ENCODE measurements at places on chromosomes 16 and 17.

DNA sequence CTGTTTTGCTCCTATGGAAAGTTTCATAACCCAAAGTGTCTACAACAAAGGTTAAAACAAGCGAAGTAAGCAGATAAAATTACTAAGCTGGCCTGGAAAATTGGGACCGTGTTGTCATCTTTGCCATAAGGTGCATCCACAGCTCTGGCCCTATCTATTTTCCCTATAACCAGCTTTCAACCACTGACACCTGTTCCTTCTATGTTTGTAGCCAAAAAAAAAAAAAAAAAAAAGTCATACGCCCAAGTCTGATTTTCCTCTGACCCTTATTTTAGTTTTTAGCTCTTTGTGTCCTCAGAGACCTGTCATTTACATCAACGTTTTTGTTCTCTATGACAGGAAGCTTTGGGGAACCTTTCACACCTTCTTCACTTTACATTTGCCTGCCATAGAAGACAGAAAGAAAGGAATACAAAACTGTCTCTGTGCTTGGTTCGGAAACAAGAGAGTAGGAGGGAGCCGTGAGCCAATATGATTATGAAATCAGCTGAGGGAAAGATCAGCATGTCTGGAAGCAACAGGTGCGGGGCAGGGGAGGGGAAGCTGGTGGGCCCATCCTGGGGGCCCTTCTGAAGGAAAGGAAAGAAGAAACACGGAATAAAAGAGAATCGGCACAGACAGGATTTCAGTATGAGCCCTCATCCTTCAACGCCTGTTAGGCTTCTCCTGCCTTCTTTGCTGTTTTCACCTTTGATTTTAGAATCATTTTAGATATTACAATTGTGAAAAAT is 8.5 kb downstream of the HS3ST3A1 start:
- DNase-seq = no peak

GRCh38 chr17:50482516-50482915 is 3.9 kb downstream of the RSAD1 start:
- DNase-seq = peak; percentile 37

- DNase-seq = no peak
These were observed 326.8 kb downstream of the SEC14L1 start for GRCh38 chr17:77467521-77467920.

DNA sequence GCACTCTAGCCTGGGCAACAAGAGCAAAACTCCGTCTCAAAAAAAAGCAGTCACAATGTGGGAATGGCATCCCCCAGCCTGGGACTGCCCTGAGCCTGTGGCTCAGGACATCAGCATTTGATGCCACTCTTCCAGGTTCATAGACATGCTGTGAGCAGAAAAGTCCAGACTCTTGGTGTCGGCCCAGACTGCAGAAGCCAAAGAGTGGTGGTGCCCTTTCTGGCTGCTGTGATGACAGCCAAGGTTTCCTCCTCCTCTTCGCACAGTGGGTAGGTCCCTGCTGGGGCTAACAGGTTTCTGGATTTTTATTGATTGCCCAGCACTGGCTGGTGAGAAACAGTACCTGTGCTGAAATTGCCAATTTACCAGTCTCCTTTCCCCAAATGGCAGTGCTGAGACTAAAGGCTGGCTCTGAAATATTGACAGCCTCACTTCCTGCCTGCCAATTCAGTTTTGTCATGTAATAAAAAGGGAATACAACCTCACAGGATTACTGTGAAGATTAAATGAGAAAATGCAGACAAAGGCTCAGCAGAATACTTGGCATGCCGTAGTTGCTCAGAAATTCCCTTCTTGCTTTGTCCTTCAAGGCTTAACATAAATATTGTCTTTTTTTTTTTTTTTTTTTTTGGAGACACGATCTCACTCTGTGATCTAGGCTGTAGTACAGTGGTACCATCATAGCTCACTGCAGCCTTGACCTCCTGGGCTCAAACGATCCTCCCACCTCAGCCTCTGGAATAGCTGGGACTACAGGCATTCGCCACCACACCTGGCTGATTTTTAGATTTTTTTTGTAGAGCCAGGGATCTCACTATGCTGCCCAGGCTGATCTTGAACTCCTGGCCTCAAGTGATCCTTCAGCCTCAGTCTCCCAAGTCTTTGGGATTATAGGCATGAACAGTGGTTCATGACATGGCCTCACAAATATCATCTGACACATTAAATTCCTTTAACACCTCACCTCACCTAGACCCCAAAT is 15.5 kb upstream of the UBE2G1 start:
- DNase-seq = no peak

DNA sequence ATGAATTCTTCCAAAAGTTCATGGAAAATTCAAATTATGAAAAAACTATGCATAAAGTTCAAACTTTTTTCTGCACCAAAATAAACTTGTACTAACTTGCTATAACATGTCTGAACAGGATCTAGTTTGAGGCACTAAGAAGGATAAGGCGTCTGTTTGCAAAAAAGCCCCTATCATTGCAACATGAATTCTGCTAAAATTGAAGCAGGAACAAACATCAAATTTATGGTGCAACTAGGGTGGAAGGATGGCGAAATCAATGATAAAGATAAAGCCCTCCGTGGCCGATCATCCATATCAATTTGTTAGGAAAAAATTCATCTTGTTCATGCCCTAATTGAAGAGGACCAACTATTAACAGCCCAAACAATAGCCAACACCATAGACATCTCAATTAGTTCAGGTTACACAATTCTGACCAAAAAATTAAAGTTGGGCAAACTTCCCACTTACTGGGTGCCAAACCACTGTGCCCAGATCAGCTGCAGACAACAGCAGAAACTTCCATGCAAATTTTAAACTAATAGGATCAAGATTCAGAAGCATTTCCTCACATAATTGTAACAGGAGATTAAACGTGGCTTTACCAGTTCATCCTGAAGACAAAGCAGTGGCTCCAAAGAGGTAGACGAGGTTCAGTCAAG is 12.9 kb downstream of the IL21R start:
- DNase-seq = no peak

GRCh38 chr17:56781906-56782305 is 51.8 kb downstream of the C17orf67 start:
- DNase-seq = no peak

DNA sequence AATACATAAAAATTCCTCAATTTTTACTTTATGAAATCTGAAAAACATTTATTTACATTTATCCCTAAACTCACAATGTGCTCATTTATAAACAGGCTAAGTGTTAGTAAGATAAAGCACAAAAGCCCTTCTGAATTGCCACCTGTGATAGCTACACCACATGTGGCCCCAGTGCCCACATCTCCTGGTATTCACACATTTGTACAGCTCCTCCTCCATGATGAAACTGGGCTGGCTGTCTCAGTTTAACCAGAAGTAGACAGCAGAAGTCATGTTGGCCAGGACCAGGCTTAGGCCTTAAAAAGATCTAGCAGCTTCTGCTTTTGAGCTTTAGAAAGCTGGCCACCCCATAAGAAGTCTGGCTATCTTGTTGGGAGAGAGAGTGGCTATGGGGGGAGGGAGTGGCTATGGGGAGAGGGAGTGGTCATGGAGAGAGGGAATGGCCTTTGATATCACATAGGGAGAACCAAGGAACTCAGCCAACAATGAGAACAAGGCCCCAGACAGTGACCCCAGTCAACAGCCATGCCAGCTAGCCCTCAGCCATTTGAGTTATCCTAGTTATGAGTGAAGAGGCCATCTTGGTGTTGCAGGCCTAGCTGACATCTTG is 47.4 kb downstream of the CEP95 start:
- DNase-seq = no peak

- DNase-seq = no peak
These were observed 12.1 kb downstream of the CYB561 start for GRCh38 chr17:63433746-63434591.

DNA sequence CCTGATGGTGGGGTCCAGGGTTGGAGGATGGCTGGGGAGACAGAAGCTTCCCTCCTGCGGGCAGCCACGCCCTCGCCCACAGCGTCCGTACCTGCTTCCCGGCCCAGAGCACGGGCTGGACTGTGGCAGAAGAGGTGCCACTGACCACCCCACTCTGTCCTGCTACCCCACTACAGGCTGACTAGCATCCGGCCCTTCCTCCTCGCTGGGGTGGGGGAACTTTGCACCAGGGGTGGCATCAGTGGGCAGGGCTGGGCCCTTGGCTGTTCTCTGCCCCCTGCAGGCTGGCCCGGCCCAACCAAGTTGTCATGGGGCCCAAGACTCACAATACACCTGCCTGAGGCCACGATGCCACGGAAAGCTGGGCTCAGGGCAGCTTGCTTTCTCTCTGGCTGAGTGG is 73.0 kb downstream of the KLHDC4 start:
- no peak for DNase-seq

DNA sequence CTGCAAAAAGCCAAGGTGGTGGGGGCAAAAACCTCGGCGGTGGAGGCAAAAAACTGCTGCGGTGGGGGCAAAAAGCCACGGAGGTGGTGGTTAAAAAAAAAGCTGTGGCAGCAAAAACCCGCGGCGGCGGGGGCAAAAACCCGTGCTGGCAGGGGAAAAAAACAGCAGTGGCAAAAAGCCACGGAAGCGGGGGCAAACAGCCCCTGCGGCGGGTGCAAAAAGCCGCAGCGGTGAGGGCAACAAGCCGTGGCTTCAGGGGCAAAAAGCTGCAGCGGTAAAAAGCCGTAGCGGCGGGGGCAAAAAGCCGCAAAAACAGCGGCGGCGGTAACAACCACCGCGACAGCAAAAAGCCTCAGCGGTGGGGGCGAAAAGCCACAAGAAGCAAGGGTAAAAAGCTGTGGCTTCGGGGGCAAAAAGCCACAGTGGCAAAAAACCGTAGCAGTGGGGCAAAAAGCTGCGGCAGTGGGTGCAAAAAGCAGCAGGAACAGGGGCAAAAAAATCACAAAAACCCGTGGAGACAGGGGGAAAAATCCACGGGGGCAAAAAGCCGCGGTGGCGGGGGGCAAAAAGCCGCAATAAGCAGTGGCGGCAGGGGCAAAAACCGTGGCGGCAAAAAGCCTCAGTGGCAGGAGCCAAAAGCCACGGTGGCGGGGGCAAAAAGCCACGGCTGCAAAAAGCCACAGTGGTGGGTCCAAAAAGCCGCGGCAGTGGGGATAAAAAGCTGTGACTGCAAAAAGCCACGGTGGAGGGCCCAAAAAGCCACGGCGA is 193.7 kb downstream of the SHCBP1 start:
- DNase-seq = no peak

GRCh38 chr16:80319181-80319580 is 221.6 kb upstream of the DYNLRB2 start:
- no peak for DNase-seq

- DNase-seq = no peak
These were observed 38.0 kb downstream of the ACSM2B start for GRCh38 chr16:20538181-20538580.

GRCh38 chr17:2177235-2177811 is 122.4 kb downstream of the HIC1 start:
- DNase-seq = no peak

DNA sequence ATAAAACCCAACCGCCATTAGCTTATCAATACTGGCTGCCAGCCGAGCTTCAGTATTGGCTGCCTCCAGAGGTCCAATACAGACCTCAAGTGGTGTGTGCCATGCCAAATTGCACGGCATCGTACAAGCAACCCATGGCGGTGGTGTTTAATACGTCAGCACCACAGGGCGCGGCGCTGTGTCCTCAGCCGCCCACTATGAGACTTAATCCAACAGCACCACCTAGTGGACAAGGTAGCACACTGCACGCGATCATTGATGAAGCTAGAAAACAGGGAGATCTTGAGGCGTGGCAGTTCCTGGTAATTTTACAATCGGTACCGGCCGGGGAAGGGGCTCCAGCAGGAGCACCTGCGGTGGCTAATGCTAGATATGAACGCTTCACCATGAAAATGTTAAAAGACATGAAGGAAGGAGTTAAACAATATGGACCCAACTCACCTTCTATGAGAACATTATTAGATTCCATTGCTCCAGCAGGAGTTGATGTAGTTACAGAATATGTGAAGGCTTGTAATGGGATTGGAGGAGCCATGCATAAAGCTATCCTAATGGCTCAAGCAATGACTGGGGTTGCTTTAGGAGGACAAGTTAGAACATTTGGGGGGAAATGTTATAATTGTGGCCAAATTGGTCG is 15.4 kb downstream of the FLYWCH1 start:
- peak; percentile 36 for DNase-seq

GRCh38 chr16:12291989-12292759 is 315.6 kb downstream of the SNX29 start:
- no peak for DNase-seq

DNA sequence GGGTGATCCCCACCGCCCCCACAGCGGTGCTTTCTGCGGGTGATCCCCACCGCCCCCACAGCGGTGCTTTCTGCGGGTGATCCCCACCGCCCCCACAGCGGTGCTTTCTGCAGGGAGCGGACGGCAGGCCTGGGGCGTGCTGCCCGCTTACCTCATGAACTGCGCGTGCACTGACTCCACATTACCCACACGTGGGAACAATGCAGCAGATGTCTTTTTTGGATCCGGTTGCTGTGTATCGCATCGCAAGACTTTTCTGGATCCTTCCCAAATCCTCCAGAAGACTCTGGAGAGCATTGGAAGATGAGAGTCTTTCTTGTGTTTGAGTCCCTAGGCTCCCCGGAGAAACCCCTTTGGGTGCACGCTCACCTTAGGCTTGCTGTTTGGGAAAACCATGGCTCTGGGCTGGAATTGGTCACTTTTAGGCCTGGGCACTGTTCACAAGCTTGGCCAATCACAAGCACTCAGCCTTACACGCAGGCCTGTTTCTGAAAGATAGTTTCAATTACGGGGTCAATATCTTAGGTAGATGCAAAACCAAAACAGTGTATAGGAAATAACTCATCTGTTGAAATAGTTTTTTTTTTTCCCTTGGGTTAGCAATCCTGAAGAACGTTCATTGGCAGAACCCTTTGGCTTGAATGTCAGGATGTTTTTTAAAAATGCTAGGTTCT is 201.8 kb downstream of the RPTOR start:
- no peak for DNase-seq

GRCh38 chr17:15909481-15909991 is 35.4 kb upstream of the ADORA2B start:
- no peak for DNase-seq

DNA sequence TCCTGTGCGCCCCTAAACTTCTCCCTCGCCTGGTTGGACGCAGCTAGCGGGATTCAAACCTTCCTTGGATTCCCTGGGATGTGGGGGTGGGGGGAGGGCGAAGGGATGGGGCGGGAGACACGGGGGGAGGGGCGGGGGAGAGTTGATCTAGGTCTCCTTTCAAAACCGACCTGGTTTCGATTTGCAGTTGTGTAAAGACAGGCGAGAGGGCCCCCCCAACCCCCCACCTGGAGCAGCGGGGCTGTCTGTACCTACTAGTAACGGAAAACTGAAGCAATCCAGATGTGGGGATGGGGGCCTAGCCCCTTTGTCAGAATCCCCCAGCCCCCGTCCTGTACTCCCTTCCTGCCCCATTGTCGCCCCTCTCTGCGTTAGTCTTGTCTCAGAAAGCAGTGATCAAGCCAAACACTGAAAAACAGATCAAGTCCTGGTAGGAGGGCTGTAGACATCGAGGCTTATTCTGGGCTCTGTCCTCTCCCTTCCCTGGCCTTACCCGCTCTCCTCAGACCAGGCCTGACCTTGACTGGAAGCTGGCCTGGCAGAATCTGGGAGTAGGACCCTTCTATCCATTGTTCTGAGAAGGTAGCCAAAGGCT is 902 bp downstream of the DLX4 start:
- DNase-seq = no peak

DNA sequence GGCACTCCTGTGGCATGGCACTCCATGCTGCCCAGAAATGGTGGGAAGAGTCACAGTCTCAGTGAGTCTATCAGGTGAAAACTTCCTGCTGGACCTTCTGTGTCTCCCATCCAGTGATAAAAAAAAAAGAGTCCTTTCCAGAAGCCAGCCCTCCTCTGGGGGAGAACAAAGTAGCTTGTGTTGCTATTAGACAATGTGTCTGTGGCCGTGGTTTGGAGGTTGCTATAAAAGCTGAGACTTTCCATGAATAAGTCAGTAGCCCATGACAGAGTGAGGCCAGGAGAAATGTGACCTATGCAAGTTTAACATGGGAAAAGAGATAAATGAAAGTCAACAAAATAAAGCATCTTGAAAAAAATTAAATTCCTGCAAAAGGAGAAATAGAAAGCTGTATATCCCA is 250.7 kb upstream of the MON1B start:
- DNase-seq = no peak
